ENCODE measurements at places on chromosomes 16 and 17. TPM values are rescaled to one million over a fixed set of nuclear protein-coding genes. Genes with fewer than 3 reads are reported as not detected.
A peak's percentile ranks its signal among the peaks of the same experiment; 100 is the strongest.

HEATR9 gene
- not detected for polyA plus RNA-seq

INCA1 gene
- polyA plus RNA-seq = 1.2 TPM

ST6GALNAC2 gene
- 0.57 TPM for polyA plus RNA-seq

SECTM1 gene
- polyA plus RNA-seq = 2.1 TPM

DNA sequence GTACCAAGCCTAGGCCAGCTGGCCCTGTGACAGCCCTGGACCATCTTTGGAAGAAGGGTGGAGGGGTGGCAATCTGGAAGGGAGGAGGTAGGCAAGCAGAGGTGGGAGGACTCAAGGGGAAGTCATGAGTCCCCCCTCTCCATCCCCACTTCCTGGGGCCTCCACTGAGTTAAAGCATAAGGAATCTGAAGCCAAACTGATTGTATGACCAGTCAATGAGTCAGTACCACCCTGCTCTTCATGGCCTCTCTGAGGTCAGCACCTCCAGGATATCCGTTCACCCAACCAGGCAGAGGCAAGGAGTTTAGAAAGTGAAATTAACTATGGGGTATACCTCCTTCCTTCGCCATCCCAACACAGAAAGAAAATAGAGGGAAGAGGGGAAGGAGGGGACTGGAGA is 272.7 kb downstream of the SOX9 start:
- no peak for DNase-seq
- peak overlapping the region; percentile 93 for H3K27ac ChIP-seq

- peaks cover 100% of the 10 kb centered on the region for H3K4me1 ChIP-seq
- no peak for DNase-seq
- no peaks in the 10 kb centered on the region for H3K36me3 ChIP-seq
- H3K4me3 ChIP-seq = no peak overlapping the region
Measured at GRCh38 chr16:70692130-70692872, 6.4 kb upstream of the MTSS2 start.

DNA sequence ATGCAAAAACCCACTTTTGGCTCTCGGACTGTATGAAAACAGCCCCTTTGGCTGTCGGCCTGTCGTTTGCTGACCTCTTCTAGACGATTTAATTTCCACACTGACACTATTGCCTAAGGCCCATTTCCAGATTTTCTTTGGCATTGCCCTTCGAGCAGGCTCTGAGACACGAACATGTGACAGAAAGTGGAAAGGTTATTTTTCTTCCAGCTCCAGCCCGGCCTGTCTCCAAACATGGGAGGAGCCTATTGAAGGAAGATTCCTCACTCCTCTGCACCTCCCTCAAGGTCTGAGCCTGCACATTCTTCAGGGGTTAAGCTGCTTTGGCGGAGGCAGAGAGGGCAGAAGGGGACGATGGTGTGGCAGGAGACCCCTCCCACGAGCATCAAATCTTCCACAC is 85.9 kb upstream of the FOXF1 start:
- H3K4me1 ChIP-seq = no peaks in the 10 kb centered on the region
- DNase-seq = no peak
- H3K27me3 ChIP-seq = no peaks in the 10 kb centered on the region
- H3K4me3 ChIP-seq = no peak overlapping the region
- H3K27ac ChIP-seq = no peak overlapping the region
- no peaks in the 10 kb centered on the region for H3K36me3 ChIP-seq

- no peak for DNase-seq
- no peak overlapping the region for H3K27ac ChIP-seq
- H3K36me3 ChIP-seq = no peaks in the 10 kb centered on the region
Measured at GRCh38 chr16:62752854-62753253, 716.6 kb upstream of the CDH8 start.

DNA sequence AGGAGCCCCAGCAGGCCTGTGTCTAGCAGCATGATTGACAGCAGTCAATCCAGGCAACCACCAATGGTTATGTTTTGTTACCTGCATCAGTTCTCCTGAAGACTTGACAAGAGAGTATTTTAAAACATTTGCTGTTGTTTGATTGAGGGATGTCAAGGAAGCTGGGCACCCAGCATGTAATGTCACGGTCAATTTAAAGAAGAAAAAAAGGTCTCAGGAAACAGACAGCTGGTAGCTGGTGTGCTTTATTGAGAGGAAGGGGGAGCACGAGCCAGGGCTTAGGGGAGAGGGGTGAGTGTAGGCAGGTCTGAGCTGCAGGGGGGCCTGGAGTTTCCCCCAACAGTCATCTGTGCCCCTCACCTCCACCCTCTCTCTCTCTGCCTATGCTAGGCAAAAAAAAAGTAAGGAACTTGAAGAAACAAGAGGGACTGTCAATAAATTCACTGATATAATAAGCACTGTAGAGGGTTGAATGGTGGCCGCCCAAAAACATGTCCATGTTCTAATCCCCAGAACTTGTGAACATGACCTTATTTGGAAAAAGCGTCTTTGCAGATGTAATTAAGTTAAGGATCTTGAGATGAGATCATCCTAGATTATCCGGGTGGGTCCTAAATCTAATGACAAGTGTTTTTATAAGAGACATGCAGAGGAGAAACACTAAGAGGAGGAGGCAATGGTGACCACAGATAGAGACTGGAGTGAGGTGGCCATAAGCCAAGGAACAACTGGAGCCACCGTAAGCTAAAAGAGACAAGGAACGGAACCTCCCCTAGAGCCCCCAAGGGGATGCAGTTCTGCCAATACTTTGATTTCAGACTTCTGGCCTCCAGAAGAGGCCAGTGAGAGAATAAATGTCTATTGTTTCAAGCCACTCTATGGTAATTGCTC is 14.5 kb downstream of the TSPOAP1 start:
- no peak overlapping the region for H3K27ac ChIP-seq
- no peaks in the 10 kb centered on the region for H3K36me3 ChIP-seq
- DNase-seq = peak; percentile 27
- no peak overlapping the region for H3K4me3 ChIP-seq
- no peaks in the 10 kb centered on the region for H3K4me1 ChIP-seq

- DNase-seq = no peak
- H3K27ac ChIP-seq = no peak overlapping the region
- peaks cover 15% of the 10 kb centered on the region for H3K4me1 ChIP-seq
- no peaks in the 10 kb centered on the region for H3K36me3 ChIP-seq
Measured at GRCh38 chr16:14455573-14455972, 174.5 kb downstream of the PARN start.

- H3K4me3 ChIP-seq = no peak overlapping the region
- H3K36me3 ChIP-seq = no peaks in the 10 kb centered on the region
- H3K27ac ChIP-seq = no peak overlapping the region
- no peaks in the 10 kb centered on the region for H3K4me1 ChIP-seq
Measured at GRCh38 chr17:74373838-74374606, 6.7 kb downstream of the GPR142 start.

DNA sequence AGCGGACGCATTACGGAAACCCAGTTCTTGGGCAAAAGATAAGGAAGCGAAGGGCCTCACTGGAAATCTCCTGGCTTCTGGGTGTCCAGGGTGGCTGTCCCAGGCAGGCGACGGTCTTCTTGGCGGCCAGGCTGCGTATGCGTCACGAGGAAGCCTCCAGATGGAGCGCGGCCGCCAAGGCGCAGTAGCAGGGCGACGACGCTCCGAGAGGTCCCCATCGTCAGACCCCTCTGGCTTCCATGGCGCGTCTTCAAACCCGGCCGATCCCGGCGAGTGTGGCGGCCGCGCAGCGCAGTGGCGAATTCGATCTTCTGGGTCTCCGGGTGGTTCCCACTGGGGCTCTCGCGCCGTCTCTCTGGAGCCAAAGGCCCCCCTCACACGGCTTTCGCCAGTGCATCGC is 13.8 kb upstream of the ANKRD40CL start:
- no peaks in the 10 kb centered on the region for H3K36me3 ChIP-seq
- no peak overlapping the region for H3K4me3 ChIP-seq
- no peaks in the 10 kb centered on the region for H3K4me1 ChIP-seq
- DNase-seq = no peak
- no peaks in the 10 kb centered on the region for H3K27me3 ChIP-seq

DNA sequence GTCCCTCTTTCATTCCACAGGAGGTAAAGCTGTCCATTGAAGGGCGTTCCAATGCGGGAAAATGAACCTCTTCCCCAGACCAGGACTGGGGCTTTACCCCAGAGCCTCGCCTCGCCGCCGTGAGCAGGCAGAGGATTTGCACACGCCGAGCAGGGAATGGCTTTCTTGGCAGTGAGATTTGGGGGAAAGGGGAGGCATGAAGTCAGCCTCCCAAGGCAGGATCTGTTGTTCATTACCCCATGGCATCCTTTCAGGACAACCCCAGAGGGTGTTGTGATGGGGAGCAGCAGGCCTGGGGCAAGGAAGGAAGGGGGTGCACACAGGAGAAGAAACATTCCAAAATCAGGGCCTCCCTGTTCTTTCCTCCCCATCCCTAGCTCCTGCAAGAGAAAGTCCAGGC is 6.0 kb downstream of the ATXN1L start:
- no peak overlapping the region for H3K4me3 ChIP-seq
- peaks cover 3% of the 10 kb centered on the region for H3K4me1 ChIP-seq
- peaks cover 21% of the 10 kb centered on the region for H3K36me3 ChIP-seq
- H3K27me3 ChIP-seq = no peaks in the 10 kb centered on the region

DNA sequence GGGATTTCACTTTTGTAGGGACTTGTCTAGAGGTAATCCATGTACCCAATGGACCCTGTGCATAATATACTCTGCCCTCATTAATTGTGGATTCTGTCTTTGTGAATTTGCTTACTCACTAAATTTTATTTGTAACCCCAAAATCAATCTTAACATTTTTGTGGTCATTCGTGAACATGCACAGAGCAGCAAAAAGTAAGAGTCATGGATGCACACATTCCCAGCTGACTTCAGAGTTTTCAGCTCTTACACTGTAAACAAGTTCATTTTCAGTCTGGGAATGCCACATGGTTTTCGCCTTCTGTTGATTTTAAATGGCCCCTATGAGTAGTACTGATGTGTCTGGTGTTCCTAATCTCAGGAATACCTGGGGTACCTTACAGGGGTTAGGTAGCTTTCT is 24.3 kb downstream of the TAC4 start:
- no peaks in the 10 kb centered on the region for H3K27me3 ChIP-seq
- peaks cover 95% of the 10 kb centered on the region for H3K36me3 ChIP-seq
- H3K4me1 ChIP-seq = peaks cover 6% of the 10 kb centered on the region
- H3K4me3 ChIP-seq = no peak overlapping the region
- H3K27ac ChIP-seq = no peak overlapping the region
- no peak for DNase-seq

- H3K27me3 ChIP-seq = no peaks in the 10 kb centered on the region
- H3K27ac ChIP-seq = peak overlapping the region; percentile 67
- peak; percentile 99 for DNase-seq
- H3K36me3 ChIP-seq = peaks cover 9% of the 10 kb centered on the region
Measured at GRCh38 chr17:60135151-60135950, 14.4 kb upstream of the CA4 start.

DNA sequence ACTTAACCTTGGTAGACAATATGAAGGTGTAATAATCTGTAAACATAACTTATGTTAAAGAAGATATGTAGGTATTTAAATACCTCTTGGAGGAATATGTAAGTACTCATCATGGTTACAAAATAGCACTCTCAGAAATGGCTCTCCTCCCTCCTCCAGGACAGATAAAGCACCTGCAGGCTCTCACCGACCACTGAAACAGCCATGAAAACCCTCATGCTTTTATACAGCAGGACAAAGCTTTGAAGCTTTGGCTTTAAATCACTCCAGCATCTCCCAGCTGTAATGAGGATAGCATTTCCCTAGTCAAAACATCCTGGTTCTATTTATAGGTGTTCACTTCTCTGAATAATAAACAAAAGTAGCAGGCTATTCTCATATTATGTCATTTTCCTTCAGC is 69.1 kb upstream of the PMFBP1 start:
- no peaks in the 10 kb centered on the region for H3K36me3 ChIP-seq
- H3K27me3 ChIP-seq = no peaks in the 10 kb centered on the region
- DNase-seq = no peak

DNA sequence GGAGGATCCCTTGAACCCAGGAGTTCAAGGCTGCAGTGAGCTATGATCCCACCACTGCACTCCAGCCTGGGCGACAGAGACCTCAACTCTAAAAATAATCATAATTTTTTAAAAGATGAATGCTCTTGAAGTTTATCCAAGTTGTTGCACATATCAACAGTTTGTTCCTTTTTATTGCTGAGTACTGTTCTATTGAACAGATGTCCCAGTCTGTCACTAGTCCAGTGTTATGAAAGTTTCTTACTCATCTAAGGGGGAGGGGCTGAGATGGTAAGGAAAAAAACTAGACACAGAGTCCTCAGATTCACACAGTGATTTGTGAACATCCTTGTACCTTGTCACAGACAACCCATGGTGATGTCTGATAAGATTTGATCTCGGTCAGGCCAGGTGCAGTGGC is 3.9 kb downstream of the ACAP1 start:
- H3K4me1 ChIP-seq = no peaks in the 10 kb centered on the region
- H3K27me3 ChIP-seq = peaks cover 28% of the 10 kb centered on the region
- no peak overlapping the region for H3K4me3 ChIP-seq
- DNase-seq = no peak
- no peaks in the 10 kb centered on the region for H3K36me3 ChIP-seq
- H3K27ac ChIP-seq = no peak overlapping the region

GRCh38 chr17:56723421-56723820 is 110.3 kb downstream of the C17orf67 start:
- no peaks in the 10 kb centered on the region for H3K4me1 ChIP-seq
- H3K36me3 ChIP-seq = no peaks in the 10 kb centered on the region
- H3K27ac ChIP-seq = no peak overlapping the region
- H3K27me3 ChIP-seq = peaks cover 7% of the 10 kb centered on the region
- no peak for DNase-seq
- H3K4me3 ChIP-seq = no peak overlapping the region

GRCh38 chr16:71412270-71413160 is 29.3 kb downstream of the TLE7 start:
- peaks cover 20% of the 10 kb centered on the region for H3K27me3 ChIP-seq
- no peaks in the 10 kb centered on the region for H3K36me3 ChIP-seq
- no peak overlapping the region for H3K27ac ChIP-seq
- DNase-seq = peak; percentile 78
- H3K4me1 ChIP-seq = no peaks in the 10 kb centered on the region

- peaks cover 32% of the 10 kb centered on the region for H3K4me1 ChIP-seq
- no peak overlapping the region for H3K4me3 ChIP-seq
- H3K36me3 ChIP-seq = no peaks in the 10 kb centered on the region
- H3K27me3 ChIP-seq = no peaks in the 10 kb centered on the region
- no peak for DNase-seq
Measured at GRCh38 chr16:29154088-29154487, 169.2 kb downstream of the LAT start.

GRCh38 chr16:84785843-84786581 is 33.8 kb upstream of the CRISPLD2 start:
- DNase-seq = peak; percentile 79
- no peak overlapping the region for H3K27ac ChIP-seq
- H3K27me3 ChIP-seq = no peaks in the 10 kb centered on the region
- no peak overlapping the region for H3K4me3 ChIP-seq

DNA sequence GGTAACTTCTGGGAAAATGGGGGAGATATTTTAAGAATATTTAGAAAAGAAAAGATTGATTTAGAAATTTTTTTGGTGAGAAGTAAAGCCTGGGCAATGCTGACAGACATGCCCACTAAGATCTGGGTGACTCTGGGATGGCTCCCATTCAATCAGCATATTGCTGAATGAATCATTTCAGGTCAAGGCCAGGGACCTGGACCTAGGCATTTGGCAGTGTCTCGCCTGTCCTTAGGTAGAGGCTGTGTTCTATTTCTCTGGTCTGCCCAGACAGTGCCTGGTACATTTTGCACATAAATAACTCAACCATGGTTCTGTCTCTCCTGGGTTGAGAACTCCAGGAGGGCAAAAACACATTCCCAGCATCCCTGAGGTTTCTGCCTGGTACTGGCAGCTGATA is 39.9 kb downstream of the SMPD3 start:
- H3K4me3 ChIP-seq = no peak overlapping the region
- peaks cover 7% of the 10 kb centered on the region for H3K27me3 ChIP-seq
- no peaks in the 10 kb centered on the region for H3K36me3 ChIP-seq
- no peak for DNase-seq
- peaks cover 14% of the 10 kb centered on the region for H3K4me1 ChIP-seq
